Mesenteric fat pad (tissue), 1 donor: ENCODE measurements at places on chromosomes 16 and 17. TPM values are rescaled to one million over a fixed set of nuclear protein-coding genes. Genes with fewer than 3 reads are reported as not detected.

Gene DLG4
- total RNA-seq, result 16.0 TPM

Gene MYO15B
- total RNA-seq, result 110 TPM

Gene CLEC10A
- total RNA-seq, result 20.6 TPM

- no peak for DNase-seq
Measured at GRCh38 chr16:22417019-22417418, 42.6 kb upstream of the CDR2 start.

GRCh38 chr17:8056976-8057625 is 18.2 kb downstream of the ALOX15B start:
- peak; percentile 53 for DNase-seq

DNA sequence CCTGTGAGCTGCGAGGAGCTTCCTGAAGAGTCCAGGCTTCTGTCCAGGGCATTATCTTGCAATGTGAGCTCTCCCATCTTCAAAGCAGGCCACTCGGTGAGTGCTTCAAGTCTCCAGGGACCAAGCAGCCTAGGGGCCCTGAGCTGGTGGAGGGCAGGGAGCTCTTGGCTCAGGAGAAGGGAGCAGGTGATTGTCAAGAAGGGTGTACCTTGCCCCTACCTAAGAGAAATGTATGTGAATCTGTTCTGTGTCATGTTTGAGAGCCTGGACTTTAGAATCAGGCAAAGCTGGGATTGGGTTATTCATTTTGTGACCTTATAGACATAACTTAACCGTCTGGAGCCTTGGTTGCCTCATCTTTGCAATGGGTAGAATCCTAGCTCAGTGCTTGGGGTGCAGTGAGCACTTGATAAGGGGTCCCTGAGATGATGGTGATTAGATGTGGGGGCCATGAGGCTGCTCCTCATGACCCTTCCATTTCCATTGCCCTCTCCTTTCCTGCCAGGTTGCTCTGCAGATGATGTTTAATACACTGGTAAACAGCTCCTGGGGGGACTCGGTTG is 15.9 kb downstream of the ZNF768 start:
- DNase-seq, result no peak

DNA sequence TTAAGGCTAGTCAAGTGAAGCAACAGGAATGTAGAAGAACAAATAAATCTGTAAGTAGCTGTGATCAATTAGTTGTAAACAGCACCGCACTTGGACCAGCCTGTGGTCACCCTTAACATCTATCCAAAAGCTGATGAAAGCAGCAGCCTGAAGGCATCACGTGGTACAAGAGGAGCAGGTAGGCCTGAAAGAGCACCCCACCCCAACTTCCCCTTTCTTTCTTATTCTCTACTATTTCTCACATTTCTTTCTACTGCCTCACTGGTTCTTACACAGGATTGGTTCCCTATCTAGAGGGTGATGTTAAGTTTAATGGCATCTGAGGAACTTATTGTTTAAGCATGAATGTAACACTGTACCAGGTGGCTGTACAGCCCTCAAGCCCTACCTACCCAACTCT is 42.6 kb upstream of the CLEC18B start:
- no peak for DNase-seq

DNA sequence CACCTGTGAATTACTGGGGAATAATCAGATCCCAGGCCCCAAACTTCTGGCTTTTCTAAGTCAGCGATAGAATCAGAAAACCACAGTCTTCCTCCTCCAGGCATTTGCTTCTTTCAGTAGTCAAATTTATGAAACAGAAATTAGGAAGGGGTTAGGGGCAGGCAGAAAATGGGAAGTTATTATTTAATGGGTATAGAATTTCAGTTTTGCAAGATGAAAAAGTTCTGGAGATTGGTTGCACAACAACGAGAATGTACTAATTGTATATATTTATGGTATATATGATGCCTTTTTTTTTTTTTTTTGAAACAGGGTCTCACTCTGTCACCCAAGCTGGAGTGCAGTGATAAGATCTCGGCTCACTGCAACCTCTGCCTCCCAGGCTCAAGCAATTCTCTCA is 23.5 kb downstream of the ORC6 start:
- no peak for DNase-seq

GRCh38 chr17:67105213-67105612 is 60.9 kb downstream of the CACNG1 start:
- no peak for DNase-seq

- DNase-seq, result no peak
Measured at GRCh38 chr17:46979147-46979863, at the start of gene RPRML. RPRML (minus strand) TSS chr17:46979253; CDS start chr17:46979007, 246 bp downstream.
